ENCODE measurements at places on chromosomes 6 and 20. TPM values are rescaled to one million over a fixed set of nuclear protein-coding genes. Genes with fewer than 3 reads are reported as not detected.
A peak's percentile ranks its signal among the peaks of the same experiment; 100 is the strongest.

DNA sequence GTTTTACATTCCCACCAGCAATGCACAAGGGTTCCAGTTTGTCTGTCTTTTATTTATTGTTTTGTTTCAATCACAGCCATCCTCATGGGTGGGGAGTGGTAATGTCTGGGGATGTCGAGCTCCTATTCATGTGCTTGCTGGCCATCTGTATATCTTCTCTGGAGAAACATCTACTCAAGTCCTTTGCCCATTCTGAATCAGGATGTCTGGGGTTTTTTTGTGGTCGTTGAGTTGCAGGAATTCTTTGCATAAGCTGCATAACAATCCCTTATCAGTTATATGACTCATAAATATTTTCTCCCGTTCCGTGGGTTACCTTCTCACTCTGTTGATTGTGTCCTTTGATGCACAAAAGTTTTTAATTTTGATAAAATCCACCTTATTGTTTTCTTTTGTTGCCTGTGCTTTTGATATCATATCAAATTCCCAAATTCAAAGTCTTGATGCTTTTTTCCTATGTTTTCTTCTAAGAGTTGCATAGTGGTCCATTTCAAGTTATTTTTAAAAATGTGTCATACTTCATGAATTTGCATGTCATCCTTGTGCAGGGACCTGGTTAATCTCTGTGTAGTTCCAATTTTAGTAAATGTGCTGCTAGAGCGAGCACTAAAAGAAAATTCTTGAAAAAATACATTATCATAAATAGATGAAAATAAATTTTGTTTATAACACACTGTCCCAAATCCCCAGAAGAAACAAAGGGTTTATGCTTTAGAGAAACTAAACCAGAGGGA lies 54.9 kb upstream of the PDE10A start:
- DNase-seq: no peak

GRCh38 chr6:109579361-109579760 lies 96.3 kb upstream of the ZBTB24 start:
- DNase-seq: no peak

DNA sequence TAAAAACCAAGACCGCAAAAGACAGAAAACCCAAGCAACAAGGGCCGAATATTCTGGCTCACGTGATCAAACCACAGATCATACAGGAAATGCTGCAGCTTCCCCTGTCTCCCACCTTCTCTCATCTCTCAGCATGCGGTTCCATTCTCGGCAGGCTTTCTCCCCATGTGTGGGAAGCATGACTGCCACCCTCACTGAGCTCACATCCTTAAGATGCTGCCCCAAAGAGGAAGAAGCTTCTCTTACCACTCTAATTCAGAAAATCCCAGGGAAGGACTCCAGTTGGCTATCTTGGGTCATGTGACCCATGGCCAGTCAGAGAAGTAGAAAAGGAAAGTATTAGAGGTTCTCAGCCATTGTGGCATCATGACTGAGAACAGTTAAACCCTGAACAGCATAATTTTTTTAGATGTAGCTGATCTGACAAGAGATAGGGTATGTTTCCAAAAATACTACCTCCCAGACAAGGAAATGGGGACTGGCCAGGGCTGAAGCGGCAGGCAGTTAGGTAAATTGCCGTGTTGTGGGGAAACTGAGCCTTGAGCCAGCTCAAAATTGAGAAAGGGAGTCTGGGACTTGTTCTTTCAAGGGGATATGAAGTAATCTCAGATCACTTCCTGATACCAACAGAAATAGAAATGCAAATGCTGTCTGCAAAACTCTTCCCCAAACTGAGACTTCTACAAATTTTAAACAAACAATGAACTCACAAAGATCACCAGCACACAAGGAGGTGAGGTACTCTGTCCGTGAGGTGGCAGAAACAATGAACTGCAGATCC lies 37.1 kb upstream of the GRM4 start:
- peak; percentile 78 for DNase-seq

- DNase-seq: no peak
Measured at GRCh38 chr20:61119794-61120410, 132.2 kb upstream of the CDH4 start.

- no peak for DNase-seq
Measured at GRCh38 chr6:79330704-79331103, 96.2 kb upstream of the HMGN3 start.

GRCh38 chr6:80690551-80691131 lies 584.2 kb downstream of the BCKDHB start:
- no peak for DNase-seq

GRCh38 chr20:62944746-62945145 lies 6.8 kb downstream of the GID8 start:
- DNase-seq: no peak

DNA sequence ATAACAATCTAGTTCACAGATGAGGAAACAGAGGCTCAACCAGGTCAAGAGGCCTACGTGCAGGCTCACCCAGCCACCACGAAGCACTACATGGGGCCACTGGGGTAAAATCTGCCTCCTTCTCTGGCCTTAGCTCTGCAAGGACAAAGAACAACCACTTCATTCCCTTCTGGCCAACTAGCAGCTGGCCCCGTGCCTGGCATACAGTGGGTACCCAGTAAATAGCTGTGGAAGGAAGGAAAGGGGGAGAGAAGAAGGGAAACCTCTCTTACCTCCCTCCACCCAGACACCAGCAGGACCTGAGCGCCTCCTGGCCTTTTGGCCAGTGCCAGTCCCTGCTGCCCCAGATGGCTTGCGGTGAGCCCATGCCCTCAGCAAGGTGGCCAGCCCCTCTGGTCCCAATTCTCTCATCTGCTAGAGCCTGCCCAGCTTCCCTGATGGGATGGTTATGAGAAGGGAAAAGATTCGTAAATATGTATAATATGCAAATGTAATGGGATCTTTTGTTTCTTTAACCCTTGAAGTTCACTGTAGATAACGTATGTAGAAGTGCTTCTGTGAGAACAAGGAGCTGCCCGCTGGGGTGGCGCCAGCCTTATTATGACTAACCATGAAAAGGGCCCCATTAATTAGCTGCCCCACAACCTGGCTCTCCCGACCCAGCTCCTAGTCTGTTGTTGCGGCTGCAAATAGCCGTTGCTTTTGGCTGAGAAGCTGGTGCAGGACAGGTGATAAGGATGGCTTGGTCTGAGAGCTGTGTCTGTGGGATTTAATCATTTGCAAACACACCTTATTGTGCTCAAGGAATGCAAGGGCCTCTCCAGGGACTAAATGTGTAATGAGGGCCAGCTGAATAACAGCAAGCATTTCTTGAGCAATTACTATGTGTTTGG lies 62.0 kb downstream of the DLGAP4 start:
- DNase-seq: no peak

GRCh38 chr6:158409451-158409850 lies 97.2 kb downstream of the TULP4 start:
- no peak for DNase-seq

- no peak for DNase-seq
Measured at GRCh38 chr6:53975941-53976615, 135.2 kb upstream of the MLIP start.

DNA sequence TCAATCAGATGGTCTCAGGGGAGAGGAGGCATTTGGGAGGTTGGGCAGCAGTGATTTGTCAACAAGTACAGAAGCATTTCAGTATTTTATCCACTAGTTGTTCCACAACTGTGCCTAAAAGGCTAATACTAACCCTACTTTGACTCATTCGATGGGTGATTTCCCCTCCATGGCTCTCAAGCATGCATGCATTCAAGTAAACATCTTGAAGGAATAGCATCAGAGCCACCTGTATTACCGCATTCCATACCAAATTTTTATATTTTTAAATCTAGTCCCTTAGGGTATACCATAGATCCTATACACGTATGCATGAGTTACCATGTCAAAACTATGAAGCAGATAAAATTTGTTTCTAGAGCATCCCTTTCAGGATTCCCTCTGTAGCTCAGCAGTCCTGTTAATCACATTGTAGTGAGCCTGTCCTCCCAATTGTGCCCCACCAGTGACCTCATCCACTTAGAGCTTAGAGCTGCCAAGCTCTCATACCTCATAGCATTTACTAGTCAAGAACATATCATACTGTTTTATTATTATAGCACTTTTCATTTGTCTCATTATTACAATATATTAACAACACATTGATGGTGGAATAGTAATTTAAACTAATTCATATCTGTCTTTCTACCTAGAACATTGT lies 213.8 kb downstream of the LAMA2 start:
- DNase-seq: no peak

GRCh38 chr6:33424855-33425667 lies 5.2 kb downstream of the SYNGAP1 start:
- DNase-seq: no peak

- no peak for DNase-seq
Measured at GRCh38 chr6:90495216-90495817, 91.6 kb downstream of the MAP3K7 start.

DNA sequence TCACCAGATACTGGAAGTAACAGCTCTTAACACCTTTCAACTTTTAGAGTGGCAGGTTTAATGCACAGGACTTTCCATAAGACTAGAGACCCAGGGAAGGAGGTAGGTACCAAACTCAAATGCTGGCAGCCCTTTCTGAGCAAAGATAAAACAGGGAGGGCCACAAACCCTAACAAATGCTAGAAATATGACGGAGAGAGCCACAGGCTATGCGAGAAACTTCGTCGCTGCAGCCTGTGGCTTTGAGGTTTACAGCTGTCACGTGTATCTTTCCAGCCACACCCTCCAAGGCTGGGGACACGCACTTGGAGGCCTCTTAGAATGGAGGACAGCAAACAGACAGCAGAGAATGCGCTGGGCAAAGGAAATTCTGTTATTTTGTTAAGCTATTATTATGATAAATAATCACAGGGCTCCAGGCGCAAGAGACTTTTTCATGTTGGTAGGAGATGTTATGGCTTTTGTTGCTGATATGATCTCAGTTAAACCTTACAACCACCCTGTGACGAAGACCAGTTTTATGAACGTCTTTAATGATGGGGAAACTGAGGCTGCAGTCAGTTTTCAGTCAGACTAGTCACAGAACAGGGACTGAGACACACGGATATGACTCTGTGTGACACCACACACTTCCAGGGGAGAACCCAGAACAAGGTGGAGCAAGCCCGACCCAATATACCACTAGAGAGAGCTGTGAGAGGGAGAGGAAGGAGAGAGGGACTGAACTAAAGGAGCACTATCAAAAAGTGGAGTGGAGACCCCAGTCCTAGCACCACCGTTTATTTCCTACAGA lies 2.0 kb downstream of the TRAM2 start:
- DNase-seq: peak; percentile 62

- no peak for DNase-seq
Measured at GRCh38 chr6:96156425-96156824, 140.7 kb downstream of the FUT9 start.

GRCh38 chr6:125746731-125747588 lies 2.5 kb upstream of the HEY2 start:
- peak; percentile 85 for DNase-seq

DNA sequence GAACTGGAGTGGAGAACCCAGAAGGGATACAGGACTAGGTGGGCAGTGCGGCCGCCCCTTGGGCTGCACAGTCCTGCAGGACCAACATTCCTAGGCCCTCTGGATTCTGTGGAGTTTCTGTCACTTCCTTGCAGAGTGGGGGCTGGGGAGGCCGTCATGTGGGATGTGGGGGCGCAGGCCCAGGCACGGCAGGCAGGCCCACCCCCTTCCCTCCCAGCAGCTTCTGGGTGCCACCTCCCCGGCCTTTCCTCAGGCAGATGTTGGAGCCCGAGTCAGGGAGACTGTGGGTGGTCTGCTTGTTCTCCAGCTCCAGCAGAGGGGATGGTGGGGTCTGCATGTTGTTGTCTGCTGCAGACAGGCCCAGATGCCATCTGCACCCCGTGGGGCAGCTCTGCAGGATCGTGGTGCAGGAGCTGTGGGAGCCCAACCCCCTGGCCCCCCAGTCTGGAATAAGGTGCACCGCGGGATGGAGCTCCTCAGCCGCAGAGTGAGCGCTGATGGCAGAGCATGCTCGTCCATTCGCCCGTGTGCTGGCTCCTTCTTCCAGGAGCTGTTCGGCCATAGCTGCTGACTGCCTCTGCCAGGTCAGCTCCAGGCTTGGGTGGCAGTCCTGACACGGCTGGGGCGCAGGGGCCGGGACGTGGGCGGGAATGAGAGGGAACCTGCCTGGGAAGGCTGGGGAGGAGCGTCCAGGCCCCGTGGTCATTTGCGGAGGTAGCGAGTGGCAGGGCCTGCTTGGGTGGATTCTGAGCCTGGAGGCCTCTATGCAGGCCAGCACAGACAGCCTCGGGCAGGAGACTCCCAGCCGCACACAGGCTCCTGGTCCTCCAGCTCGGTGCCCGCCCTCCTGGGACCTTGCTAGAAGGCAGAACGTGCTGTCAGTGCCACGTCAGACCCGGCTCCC lies 18.1 kb downstream of the SLC17A9 start:
- DNase-seq: no peak

GRCh38 chr6:23608931-23609435 lies 517.0 kb upstream of the NRSN1 start:
- no peak for DNase-seq

DNA sequence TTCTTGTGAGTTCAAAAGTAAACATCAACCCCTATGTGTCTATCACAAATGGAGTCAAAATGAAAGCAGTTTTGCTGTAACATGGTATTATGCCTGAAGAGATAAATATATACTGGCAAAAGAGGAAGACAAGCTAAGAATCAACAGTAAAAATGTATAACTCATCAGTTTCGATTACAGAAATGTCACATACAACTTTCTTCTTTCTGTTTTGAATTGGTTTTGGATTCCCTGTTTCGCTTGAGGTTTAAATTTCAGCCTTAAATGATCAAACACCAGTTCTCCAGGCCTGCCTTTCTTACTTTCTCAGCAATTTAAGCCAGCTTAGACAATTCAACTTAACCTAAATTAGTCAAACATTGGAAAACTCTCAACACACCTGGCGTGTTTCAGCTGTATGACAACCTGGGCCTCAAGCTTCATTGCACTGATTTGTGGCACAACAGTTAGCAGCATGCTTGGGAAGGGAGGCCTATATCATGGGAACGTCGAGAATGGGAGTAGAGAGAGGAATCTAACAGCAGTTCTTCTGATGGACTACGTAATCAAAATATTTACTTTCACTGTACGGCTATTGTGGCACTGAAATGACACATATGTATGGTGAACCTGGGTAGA lies 51.9 kb upstream of the MARCKS start:
- peak; percentile 63 for DNase-seq

- no peak for DNase-seq
Measured at GRCh38 chr6:52538252-52538900, 38.5 kb downstream of the TRAM2 start.

GRCh38 chr20:31707994-31708735 lies 14.5 kb downstream of the BCL2L1 start:
- DNase-seq: no peak

The SPTLC3 gene
- not detected for total RNA-seq

The PAK5 gene
- not detected for total RNA-seq

The SLC2A10 gene
- not detected for total RNA-seq

The PTK7 gene
- total RNA-seq: not detected

The ERVFRD-1 gene
- total RNA-seq: not detected

The EYS gene
- not detected for total RNA-seq

The ENPP4 gene
- total RNA-seq: 10.0 TPM

The WFDC10B gene
- total RNA-seq: not detected

The SLC35D3 gene
- total RNA-seq: not detected

The SLC44A4 gene
- not detected for total RNA-seq

The PRND gene
- total RNA-seq: not detected

The PPP1R16B gene
- total RNA-seq: 108 TPM

The COL12A1 gene
- not detected for total RNA-seq

The SLC12A5 gene
- total RNA-seq: not detected

The GSTA2 gene
- not detected for total RNA-seq

The SLC32A1 gene
- total RNA-seq: not detected

The CCDC28A gene
- total RNA-seq: 26.3 TPM

The NKX2-2 gene
- total RNA-seq: not detected

The VSX1 gene
- total RNA-seq: not detected
